Lung microvascular endothelial cell (primary cell): ENCODE measurements at places on chromosomes 16 and 17. TPM values are rescaled to one million over a fixed set of nuclear protein-coding genes. Genes with fewer than 3 reads are reported as not detected.
A peak's percentile ranks its signal among the peaks of the same experiment; 100 is the strongest.

GRCh38 chr17:69579961-69580677 lies 165.6 kb downstream of the MAP2K6 start:
- DNase-seq: no peak

GRCh38 chr17:51860954-51861561 lies 297.5 kb downstream of the CA10 start:
- peak; percentile 24 for DNase-seq

GRCh38 chr17:1573932-1574696 lies 11.5 kb upstream of the PITPNA start:
- peak; percentile 93 for DNase-seq

The CASKIN2 gene
- total RNA-seq: 7.0 and 11.5 TPM in 2 replicates

The GNGT2 gene
- total RNA-seq: 0.40 and 1.5 TPM in 2 replicates

DNA sequence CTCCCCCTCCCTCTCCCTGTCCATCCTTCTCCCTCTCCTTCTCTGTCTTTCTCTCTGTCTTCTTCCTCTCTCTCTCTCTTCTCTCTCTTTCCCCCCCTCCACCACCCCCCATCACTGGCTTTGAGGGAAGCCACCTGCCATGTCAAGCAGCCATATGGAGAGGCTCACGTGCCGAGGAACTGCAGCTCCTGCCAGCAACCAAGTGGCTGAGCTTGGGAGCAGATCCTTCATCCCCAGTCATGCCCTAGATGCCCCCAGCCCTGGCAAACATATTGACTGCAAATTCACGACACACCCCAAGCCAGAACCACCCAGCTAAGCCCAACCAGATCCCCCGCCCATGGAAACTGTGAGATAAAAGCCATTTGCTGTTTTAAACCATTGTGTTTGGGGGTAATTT lies 40.9 kb upstream of the RBFOX3 start:
- no peak for DNase-seq

DNA sequence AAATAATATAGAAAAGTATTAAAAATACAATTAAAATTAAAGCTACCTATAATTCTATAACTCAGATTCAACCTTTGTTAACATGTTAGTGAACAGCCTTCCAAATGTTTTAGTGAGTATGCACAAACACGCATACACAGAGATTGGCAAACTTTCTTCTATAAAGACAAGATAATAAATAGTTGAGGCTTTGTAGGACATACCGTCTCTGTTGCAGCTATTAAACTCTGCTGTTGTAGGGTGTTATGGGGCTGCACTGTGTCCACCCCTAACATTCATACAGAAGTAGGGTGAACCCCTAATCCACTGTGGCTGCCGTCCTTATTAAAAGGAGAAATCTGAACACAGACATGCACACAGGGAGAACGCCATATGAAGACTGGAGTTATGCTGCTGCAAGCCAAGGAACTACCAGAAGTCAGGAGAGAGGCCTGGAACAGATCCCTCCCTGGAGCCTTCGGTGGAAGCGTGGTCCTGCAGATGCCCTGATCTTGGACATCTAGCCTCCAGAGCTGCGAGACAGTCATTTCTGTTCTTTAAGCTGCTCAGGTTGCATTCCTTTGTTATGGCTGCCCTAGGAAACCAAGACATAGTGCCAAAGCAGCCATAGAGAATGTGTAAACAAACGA lies 383.2 kb downstream of the GRIN2A start:
- no peak for DNase-seq

The CD300LB gene
- total RNA-seq: not detected in 2 replicates

- no peak for DNase-seq
Observed at GRCh38 chr16:52436339-52437276, 110.3 kb downstream of the TOX3 start.

DNA sequence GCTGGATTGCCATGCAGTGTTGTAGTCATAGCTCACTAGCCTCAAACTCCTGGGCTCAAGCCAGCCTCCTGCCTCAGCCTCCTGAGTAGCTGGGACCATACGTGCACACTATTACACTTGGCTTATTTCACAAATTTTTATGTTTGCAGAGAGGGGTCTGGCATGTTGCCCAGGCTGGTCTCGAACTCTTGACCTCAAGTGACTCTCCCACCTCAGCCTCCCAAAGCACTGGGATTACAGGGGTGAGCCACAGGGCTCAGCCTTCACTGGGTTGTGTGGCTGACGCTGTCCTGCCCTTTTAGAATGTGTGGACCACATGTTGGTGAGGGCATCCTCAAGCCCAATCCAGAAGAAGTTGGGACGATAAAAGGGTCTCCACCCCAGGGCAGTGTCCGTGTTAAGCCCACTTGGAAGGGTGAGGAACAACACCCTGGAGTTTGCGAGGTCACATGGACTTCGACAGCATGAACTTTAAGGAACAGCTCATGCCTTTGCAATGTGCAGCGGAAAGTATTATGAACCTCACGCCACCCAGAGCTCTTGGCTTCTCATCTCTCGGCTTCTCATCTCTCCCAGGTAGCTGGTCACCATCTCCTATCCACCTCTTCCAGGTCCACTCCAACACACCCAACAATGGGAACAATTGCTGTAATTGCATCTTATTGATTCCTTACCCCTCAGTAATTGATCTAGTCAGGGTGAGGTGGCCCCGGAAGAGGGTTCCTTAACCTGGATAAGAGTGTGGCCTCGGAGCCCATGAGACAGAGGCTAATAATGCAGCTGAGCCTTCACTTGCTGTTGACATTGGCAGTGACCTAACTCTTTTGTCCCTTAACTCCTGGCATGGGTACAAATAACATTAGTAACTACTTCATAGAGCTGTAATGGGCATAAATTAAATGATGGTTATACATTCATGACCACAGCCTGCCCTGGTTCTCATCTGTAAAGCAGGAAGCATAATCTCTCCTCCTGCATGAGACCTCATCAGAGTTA lies 6.7 kb downstream of the FOXL1 start:
- DNase-seq: no peak

The HASPIN gene
- 1.6 and 3.3 TPM in 2 replicates for total RNA-seq

DNA sequence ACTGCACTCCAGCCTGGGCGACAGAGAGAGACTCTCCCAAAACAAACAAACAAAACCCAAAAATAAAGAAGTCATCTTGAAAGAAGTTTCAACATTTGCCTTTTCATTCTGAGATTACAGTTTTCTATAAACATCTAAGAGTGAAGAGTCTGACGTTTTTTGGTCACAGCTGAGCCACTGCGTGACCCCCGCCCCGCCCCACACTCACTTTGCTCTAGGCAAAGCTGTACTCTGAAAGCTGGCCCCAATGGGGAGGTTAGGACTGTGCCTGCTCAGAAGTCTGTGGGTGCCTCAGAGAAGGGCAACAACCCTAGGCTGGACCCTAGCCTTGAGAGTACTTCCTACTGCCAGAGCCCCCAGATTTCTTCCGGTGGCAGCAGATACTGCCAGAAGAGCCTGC lies 19.3 kb downstream of the CYB5D2 start:
- no peak for DNase-seq

GRCh38 chr17:2207815-2208515 lies 95.6 kb downstream of the SMG6 start:
- no peak for DNase-seq

The NPIPA2 gene
- 0.22 and 0.40 TPM in 2 replicates for total RNA-seq

The CRYM gene
- total RNA-seq: not detected in 2 replicates

GRCh38 chr17:68054296-68054900 lies 18.9 kb downstream of the KPNA2 start:
- DNase-seq: peak; percentile 71

DNA sequence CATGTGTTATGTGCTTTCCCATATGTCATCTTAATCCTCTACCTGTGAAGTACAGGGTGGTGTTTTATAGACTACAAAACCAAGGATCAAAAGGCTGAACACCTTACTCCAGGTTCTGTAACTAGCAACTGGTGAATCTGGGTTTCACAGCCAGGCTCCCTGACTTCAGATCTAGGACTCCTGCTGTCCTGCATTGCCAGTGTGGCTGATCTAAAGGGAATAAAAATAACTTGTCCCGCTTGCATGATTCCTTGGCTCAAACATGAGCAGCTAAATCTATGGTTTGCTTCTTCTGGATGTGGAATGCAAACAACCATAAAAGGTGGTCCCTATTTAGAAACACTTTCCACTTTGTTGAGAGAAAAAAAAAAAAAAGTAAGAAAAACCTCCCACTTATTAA lies 3.7 kb upstream of the VWA3A start:
- DNase-seq: no peak

The VAT1L gene
- 0.20 and 3.3 TPM in 2 replicates for total RNA-seq

GRCh38 chr17:17567631-17568030 lies 23.9 kb downstream of the PEMT start:
- no peak for DNase-seq

- DNase-seq: no peak
Observed at GRCh38 chr16:80695020-80695419, 109.4 kb downstream of the CDYL2 start.

The ATF7IP2 gene
- 5.2 and 8.1 TPM in 2 replicates for total RNA-seq

The LPCAT2 gene
- total RNA-seq: 2.8 and 8.7 TPM in 2 replicates

- no peak for DNase-seq
Observed at GRCh38 chr16:10728003-10728887, 15.4 kb upstream of the NUBP1 start.

GRCh38 chr17:34542700-34543336 lies 36.6 kb upstream of the TMEM132E start:
- DNase-seq: peak; percentile 26

GRCh38 chr16:57534337-57534880 lies 2.0 kb downstream of the CCDC102A start:
- DNase-seq: no peak

GRCh38 chr17:75182319-75182568 lies 515 bp downstream of the SUMO2 start:
- DNase-seq: no peak

GRCh38 chr16:23026784-23027362 lies 122.4 kb downstream of the USP31 start:
- DNase-seq: peak; percentile 42

GRCh38 chr17:7858522-7858810 lies 663 bp downstream of the CYB5D1 start:
- DNase-seq: peak; percentile 69
